Fibroblast of skin of right biceps (primary cell): ENCODE measurements at places on chromosomes 12 and 14.

DNA sequence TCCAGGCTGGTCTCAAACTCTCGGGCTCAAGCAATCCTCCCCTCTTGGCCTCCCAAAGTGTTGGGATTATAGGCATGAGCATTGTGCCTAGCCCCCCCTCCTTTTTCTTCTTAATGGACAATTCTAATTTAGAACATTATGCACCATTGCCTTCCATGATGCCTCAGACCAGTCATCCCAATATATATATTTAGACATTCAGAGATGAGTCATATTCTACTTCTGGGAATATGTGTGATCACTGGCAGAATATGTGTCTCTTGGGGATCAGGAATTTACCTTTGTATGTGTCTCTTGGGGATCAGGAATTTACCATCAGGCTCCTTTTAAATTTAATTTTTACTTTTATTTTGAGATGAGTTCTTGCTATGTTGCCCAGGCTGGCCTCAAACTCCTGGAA lies 7.5 kb upstream of the CCDC177 start:
- DNase-seq = peak; percentile 79

- DNase-seq = no peak
Measured at GRCh38 chr12:132052196-132052932, 91.8 kb downstream of the DDX51 start.

DNA sequence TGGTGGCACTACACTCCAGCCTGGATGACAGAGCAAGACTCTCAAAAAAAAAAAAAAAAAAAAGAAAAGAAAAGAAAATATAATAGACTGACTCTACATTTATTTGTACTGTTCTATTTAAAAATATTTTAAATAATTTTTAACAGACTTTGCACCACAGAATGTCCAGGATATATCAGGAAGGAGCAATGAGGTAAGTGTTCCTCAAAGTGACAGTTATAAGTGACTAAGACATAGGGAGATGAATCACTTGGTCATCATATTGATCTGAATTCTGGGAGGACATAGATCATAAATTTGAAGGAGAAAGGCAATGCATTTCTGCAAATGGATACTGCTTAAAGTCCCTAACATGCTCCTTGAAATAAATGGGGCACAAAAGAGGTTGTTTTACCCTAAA lies 221.5 kb downstream of the KCNC2 start:
- DNase-seq = no peak

- no peak for DNase-seq
Measured at GRCh38 chr12:66189486-66189843, 451 bp downstream of the IRAK3 start.

GRCh38 chr12:40238979-40239378 lies 14.2 kb downstream of the LRRK2 start:
- no peak for DNase-seq

DNA sequence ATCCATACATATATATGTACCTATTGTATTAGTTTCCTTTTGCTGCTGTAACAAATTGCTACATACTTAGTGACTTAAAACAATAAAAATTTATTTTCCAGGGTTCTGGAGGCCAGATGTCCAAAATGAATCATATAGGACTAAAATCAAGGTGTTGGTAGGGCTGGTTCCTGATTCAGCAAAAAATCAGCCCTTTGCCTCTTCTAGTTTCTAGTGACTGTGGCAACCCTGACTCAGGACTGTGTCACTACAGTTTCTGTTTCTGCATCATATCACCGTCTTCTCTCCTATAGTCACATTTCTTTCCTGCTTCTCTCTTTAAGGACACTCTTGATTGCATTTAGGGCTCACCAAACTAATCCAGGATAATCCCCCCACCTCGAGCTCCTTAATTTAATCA lies 386.3 kb upstream of the TBX3 start:
- peak; percentile 24 for DNase-seq

DNA sequence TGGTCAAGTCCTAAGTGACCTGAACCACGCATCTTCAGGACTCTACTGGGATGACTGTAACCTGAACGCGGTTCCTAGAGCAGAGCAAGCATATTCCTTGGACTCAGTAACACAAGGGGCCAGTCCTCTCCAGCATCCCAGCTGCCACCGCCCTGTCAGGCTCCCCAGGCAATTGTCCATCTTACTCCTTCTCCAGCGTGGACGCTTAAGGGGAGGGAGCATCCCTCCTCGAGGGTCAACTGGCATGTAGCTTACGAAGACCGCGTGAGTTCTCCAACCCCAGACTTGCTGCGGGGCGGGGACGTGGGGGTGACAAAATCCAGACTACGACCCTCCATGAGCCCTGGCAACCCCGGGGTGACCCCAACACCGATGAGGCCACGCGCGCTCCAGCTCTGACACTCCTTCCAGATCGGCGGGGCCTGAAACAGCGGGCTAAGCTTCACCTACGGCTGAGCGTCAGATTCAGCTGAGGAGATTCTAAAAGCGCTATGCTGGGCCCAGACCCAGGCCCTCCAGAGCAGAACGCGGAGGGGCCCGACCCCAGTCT lies 846 bp upstream of the MTHFD1 start:
- DNase-seq = peak; percentile 33

- no peak for DNase-seq
Measured at GRCh38 chr12:113934060-113934814, 31.9 kb downstream of the RBM19 start.

- DNase-seq = peak; percentile 54
Measured at GRCh38 chr12:47400266-47400665, 305.6 kb downstream of the RPAP3 start.

DNA sequence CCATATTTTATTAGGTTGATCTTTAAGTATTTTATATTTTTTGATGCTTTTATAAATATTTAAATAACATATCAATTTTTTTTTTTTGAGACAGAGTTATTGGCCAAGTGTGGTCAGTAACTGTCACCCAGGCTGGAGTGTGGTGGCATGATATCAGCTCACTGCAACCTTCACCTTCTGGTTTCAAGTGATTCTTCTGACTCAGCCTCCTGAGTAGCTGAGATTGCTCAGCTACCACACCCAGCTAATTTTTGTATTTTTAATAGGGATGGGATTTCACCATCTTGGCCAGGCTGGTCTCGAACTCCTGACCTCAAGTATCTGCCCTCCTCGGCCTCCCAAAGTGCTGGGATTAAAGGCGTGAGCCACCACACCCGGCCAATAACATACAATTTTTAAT lies 71.1 kb downstream of the FUT8 start:
- no peak for DNase-seq

DNA sequence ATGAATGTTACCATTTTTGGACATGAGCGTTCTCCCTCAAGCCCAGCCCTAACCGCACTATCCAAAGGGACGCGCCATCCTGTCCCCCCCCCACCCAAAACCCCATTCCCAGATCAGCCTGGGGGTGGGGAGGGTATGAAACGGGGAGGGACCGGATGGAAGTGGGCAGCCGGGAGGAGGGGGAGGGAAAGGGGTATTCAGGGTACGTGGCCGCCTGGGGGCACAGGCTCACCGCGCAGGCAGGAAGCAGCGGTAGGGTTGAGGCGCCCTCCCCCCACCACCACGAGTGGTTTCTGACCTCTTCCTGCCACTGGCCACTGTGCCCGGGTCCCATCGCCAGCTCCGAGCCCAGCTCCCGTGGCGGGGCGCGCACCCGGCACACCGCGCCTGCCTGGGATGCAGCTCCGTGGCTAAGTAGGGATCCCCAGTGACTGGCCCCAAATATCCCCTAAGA lies 1.4 kb downstream of the ACTN1 start:
- DNase-seq = peak; percentile 99

GRCh38 chr14:100694579-100695422 lies 31.9 kb upstream of the DLK1 start:
- DNase-seq = peak; percentile 33

DNA sequence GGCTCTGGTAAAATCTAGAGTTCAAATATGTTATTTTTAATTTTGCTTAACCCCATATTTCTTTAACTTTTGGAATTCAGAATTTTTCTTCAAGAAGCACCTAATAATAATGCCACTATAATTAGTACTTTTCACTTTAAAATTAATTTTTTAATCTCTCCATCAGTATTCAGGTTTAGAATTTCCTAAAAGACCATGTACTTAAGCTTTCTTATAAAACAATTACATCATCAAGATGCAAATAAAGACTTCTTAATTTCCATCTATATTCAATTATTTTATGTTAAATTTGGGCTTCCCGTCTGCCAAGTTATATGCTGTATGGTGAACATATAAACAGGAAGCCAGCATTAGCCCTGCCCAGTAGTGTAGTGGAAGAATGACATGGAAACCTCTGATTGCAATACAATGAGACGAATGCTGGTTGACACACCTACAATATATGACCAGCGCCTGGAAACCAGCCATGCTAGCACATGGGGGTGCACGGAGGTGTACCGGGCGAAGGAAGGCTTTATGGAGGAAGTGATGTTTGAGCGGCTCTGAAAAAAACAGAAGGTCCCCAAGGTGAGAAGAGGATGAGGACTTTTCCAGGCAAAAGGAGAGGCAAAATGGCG lies 82.2 kb downstream of the LLPH start:
- no peak for DNase-seq

- DNase-seq = no peak
Measured at GRCh38 chr14:76946753-76947077, 81.8 kb downstream of the IRF2BPL start.

DNA sequence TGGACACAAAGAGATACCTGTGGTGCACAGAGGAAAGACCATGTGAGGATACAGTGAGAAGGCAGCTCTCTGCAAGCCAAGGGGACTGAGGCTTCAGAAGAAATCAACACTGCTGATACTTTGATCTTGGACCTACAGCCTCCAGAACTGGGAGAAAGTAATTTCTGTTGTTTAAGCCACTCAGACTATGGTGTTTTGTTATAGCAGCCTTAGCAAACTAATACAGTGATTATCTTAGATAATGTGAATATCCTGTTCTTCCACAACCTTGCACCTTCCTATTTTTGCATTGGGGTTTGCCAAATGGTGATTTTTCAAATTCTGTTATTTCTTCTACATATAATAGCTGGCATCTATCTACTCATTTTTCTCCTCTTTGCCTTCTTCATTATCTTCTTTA lies 8.2 kb upstream of the C14orf93 start:
- no peak for DNase-seq

DNA sequence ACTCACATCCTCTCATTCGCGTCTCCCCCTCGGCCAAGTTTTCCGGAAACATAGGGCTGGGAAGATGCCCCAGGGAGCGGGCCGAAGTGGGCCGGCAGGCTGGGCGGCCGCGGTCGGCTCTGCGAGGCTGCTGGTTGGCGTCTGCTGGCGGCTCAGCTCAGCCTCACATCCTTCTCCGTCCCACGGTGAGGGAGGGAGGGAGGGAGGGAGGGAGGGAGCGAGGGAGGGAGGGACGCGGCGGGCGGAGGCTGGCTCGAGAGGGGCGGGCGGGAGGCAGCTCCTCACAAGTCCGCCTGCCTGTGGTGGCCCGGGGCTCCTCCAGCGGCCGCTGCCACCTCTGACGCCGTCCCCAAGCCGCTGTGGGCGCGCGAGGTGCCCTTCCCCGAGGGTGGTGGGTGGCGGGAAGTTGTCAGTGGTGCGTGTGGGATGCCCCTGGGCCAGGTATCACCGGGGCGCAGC lies 93.8 kb downstream of the RFLNA start:
- DNase-seq = peak; percentile 89

DNA sequence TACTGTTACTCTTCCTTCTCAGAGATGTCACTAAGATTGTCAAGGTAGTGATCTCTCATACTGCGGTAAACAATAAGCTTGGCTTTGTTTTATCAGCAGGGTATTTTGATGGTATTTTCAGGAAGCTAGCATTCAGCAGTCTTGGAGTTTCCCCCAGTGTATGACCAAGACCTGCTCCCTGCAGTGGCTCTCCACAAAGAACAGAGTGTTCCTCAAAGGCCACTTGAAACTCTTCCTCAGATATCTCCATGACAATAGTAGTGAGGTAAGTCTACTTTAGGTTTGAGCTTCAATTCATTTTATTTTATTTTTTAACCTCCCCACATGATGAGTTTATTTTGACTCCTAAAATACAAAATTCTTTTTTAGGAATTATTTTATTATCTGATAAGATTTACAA lies 74.0 kb upstream of the G2E3 start:
- DNase-seq = no peak

- DNase-seq = peak; percentile 36
Measured at GRCh38 chr14:31921721-31922120, 155.4 kb upstream of the ARHGAP5 start.

DNA sequence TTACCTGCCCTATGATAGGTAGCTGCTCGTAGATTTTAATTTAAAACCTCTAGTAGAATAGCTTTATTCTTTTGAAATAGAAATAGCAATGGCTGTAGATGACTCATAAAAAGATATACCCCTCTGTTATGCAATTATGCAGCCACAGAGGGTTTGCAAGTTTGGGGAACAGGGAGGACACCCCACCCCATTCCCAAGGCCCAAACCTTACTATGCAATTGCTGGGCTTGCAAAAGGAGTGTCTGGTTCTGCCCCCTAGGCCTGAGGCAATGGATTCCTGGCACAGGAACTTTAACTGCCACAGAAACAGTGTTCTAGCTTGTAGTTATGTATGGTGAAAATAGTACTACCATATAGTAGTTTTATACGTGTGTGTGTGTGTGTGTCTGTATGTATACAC lies 403.3 kb downstream of the ADAMTS20 start:
- DNase-seq = no peak

DNA sequence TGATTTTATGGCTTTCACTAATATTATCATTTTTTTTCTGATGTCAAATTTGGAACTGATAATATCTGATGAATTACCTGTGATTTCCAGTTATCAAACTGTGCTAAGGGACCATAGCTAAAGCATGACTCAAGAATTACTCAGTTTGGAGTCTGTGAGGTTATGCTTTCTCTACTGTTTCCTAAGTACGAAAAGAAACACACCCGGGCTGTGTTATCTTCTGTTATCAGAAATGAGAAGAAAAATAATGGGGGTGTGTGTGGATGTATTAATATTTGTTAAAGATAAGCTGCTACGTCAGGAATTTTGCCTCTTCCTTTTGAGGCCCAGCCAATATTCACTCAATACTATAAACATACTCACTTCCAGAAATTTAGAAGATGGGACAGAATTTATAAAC lies 1401.9 kb upstream of the FLRT2 start:
- no peak for DNase-seq

GRCh38 chr12:115455268-115455681 lies 771.3 kb upstream of the TBX3 start:
- DNase-seq = peak; percentile 19

GRCh38 chr14:67704484-67705089 lies 2.9 kb downstream of the RDH12 start:
- DNase-seq = peak; percentile 35

DNA sequence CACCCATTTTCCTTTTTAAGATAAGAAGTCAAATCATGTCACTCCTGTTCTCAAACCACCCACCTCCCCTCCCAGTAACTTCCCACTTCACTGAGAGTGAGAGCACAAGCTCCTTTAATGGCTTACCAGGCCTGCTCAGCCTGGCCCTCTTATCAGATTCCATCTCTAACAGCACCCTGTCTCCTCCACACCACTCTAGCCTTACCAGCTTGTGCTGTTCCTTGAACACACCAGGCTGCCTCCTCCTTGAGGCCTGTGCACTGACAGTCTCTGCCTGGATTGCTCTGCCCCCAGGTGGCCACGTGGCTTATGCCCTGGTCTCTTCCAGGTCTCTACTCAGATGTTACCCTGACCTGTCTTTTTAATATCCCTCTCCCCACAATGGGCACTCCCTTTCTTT lies 40.1 kb upstream of the EVL start:
- DNase-seq = no peak
